ENCODE measurements at places on chromosomes 6 and 20. TPM values are rescaled to one million over a fixed set of nuclear protein-coding genes. Genes with fewer than 3 reads are reported as not detected.

DNA sequence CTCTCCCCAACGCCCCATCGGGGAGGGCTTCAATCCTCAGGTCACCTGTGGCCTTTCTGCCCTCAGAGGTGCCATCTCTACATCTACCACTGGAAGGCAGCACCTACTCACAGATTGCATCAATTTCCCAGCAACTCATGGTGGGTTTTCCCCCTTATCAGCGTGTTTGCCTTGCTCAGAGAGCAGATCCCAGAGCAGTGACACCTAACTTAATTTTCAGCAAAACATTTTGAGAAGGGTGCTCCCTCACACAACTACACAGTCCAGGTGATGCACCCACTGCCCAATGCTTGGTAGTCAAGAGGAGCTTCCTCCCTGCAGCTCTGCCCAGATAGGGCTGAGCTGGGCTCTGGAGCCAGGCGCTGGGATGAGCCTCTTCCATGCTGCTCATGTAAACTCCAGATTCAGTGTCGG is 48.2 kb downstream of the PLG start:
- no peak overlapping the region for H3K4me3 ChIP-seq
- H3K27me3 ChIP-seq: no peaks in the 10 kb centered on the region
- no peak for DNase-seq
- no peaks in the 10 kb centered on the region for H3K36me3 ChIP-seq

GRCh38 chr6:116662202-116662601 is 6.4 kb downstream of the ZUP1 start:
- no peaks in the 10 kb centered on the region for H3K36me3 ChIP-seq
- no peak for DNase-seq
- H3K27ac ChIP-seq: no peak overlapping the region
- no peaks in the 10 kb centered on the region for H3K4me1 ChIP-seq

DNA sequence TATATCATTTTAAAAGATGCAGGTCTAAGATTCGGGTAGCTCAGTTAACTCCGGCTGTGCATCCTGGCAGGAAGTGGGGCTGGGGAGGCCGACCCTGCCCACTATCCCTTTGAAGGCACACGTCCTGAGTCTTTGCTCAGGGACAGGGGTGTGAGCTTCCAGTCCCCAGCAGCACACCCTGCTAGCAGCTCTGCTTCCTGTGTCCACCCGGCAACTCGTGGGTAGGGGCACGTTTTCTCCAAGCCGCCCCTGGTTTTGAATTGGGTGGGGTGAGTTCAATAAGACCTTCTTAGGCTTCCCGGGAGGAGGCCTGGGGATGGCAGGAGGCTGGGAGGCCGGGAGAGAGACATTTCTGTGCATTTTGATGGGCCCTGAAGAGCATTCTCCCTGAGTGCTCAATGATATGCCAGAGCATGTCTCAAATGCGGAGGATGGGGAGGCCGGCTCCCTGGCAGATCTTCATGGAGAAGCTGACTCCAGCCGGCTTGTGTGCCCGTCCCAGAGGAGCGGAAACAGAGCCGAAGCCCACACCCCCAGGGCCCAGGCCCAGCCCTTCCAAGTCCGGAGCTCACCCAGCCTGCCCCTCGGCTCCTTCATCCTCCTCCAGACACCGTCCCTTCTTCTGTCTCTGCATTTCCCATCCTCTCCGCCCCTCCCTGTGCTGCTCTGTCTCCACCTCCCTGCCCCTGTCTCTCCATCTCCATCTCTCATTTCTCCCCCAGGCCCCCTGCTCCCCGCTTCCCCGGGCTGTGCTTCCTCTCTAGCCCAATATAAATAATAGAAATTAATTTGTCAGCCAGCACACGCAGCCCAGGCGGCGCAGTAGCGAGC is 36.3 kb upstream of the ZFAND3 start:
- peak; percentile 43 for DNase-seq
- H3K27ac ChIP-seq: peak overlapping the region; percentile 65
- H3K4me3 ChIP-seq: peak overlapping the region; percentile 48
- no peaks in the 10 kb centered on the region for H3K36me3 ChIP-seq

Gene COX4I2
- not detected for polyA plus RNA-seq

Gene TNFRSF6B
- 3.8 TPM for polyA plus RNA-seq

Gene CNR1
- not detected for polyA plus RNA-seq

GRCh38 chr20:36043441-36043840 is 75.1 kb downstream of the CNBD2 start:
- H3K27ac ChIP-seq: no peak overlapping the region
- H3K27me3 ChIP-seq: no peaks in the 10 kb centered on the region
- H3K4me3 ChIP-seq: no peak overlapping the region

DNA sequence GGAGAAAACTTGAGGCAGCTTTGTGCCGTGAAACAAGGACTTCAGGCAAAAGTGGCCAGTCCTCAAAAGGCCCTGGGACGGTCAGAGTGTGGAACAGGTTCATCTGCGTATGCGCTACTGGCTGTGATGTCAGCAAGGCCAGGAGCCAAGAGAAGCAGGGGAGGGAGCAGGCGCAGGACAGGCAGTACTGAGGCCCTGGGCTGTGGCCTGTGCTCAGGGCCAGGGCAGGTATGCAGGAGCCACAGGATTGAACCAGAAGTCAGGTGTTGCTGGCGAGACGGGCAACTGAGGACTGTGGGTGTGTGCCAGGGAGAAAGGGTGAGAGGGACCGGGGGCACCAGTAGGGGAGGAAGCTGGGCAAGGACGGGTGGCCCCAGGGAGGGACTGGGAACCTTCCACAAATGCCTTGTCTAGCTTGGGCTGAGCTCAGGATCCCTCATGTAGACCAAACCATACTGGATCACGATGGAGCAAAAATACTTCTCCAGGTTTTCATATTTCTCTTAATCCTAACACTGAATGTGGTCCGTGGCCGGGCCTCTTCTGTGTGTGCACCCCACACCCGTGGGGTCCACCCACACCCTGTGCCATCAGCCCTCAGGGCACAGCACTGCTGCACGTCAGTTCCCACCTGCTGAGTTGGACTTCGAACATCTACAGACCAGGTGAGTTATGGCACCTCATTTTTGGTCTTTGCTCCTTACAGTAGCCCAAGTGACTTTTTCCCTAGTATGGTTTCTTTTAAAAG is 46.9 kb downstream of the GINS1 start:
- no peaks in the 10 kb centered on the region for H3K27me3 ChIP-seq
- peaks cover 2% of the 10 kb centered on the region for H3K36me3 ChIP-seq
- DNase-seq: no peak
- H3K4me3 ChIP-seq: no peak overlapping the region
- no peak overlapping the region for H3K27ac ChIP-seq

DNA sequence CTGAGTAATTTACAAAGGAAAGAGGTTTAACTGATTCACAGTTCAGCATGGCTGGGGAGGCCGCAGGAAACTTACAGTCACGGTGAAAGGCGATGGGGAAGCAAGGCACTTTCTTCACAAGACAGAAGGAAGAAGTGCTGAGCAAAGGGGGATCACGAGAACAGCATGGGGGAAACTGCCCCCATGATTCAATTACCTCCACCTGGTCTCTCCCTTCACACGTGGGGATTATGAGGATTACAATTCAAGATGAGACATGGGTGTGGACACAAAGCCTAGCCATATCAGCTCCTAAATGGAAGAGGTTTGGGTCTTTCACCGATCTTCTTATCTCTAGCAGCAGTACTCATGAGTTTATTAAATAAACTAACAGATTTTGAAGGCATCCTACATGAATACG is 152.9 kb upstream of the RUNX2 start:
- H3K27ac ChIP-seq: no peak overlapping the region
- no peaks in the 10 kb centered on the region for H3K27me3 ChIP-seq
- DNase-seq: no peak
- no peak overlapping the region for H3K4me3 ChIP-seq

Gene DACT2
- not detected for polyA plus RNA-seq

GRCh38 chr6:26032340-26033084 is 54.7 kb upstream of the HFE start:
- H3K4me3 ChIP-seq: peak overlapping the region; percentile 63
- H3K36me3 ChIP-seq: no peaks in the 10 kb centered on the region
- peak overlapping the region; percentile 90 for H3K27ac ChIP-seq
- DNase-seq: peak; percentile 45
- H3K4me1 ChIP-seq: peaks cover 2% of the 10 kb centered on the region

- no peaks in the 10 kb centered on the region for H3K4me1 ChIP-seq
- H3K27ac ChIP-seq: no peak overlapping the region
- H3K4me3 ChIP-seq: no peak overlapping the region
- H3K27me3 ChIP-seq: no peaks in the 10 kb centered on the region
Observed at GRCh38 chr6:152351742-152352141, 285.4 kb downstream of the SYNE1 start.

DNA sequence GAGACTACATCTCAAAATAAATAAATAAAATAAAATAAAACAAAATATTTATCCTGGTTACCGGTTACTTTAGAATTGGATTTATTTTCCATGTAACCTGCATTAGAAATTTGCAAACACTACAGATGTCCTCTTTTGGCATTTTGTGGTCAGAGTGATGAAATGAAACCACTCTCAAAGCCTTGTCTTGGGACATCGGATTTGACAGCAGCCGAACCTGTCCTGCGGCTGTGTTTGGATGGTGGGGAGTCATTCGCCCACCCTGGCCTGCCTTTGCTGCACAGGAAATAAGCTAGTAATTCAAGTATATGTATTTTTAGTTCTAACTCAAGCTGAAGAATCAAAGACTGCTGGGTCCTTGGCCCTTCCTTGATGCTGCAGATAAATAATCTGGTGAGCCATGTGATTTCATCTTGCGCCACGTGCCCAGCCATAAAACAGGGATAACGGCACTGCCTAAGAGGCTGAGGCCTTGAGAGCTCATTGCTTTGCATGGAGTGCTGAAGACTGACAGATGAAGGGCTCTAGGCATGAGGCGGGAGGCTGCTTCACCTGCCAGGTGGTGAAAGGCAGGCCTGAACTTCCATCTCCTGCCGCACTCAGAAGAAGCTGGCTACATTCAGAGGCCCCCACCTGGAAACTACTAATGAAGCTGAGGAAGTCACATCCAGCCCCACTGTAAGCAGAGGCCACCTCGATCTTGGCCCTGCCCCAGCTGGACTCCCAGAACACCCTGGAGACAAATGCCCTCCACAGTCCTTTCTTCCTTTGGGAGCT is 76.9 kb downstream of the NOL4L start:
- no peaks in the 10 kb centered on the region for H3K27me3 ChIP-seq
- no peak for DNase-seq
- no peak overlapping the region for H3K4me3 ChIP-seq
- no peaks in the 10 kb centered on the region for H3K4me1 ChIP-seq
- H3K27ac ChIP-seq: no peak overlapping the region
- H3K36me3 ChIP-seq: no peaks in the 10 kb centered on the region

DNA sequence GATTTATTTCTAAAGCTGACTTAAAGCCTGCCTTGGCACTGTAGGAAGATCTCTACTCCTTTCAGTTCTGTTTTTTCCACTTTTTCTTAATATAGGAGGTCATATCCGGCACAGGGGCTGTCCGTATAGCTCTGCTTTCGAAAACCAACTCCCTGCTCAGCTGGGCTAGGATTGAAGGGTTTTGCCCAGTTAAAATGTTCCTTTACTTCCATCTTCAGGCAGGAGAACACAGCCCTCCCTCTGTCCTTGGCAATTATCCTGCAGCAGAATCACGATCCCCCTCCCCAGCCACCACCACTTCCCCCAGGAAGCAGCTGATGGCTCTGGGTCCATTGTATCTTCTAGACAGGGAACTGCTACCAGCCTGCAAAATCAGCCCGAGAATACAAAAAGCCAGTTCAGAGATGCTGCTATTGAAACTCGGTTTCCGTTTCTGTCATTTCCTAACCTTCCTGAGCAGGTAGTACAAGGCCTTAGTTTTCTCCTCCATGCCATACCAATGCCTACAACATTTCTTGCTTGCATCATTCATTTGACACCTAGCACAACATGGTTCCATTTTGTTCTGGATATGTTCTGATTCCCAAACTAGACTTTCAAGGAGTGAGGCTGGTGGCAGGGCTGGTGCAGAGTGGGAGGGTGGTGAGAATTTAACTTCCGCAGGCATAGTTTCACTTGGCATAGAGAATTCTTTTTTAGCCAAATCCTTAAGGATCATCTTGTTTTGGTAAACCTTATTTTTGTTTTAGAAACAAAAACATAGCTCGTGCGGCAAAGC is 53.9 kb downstream of the FAM50B start:
- no peak for DNase-seq
- no peaks in the 10 kb centered on the region for H3K27me3 ChIP-seq
- no peaks in the 10 kb centered on the region for H3K36me3 ChIP-seq

- H3K27ac ChIP-seq: no peak overlapping the region
- peaks cover 22% of the 10 kb centered on the region for H3K4me1 ChIP-seq
- H3K4me3 ChIP-seq: no peak overlapping the region
Observed at GRCh38 chr20:37299718-37300528, 10.5 kb downstream of the MANBAL start.

Gene IRF4
- polyA plus RNA-seq: 0.02 TPM

- H3K36me3 ChIP-seq: no peaks in the 10 kb centered on the region
- DNase-seq: no peak
- H3K27me3 ChIP-seq: peaks cover 3% of the 10 kb centered on the region
- H3K4me1 ChIP-seq: peaks cover 5% of the 10 kb centered on the region
- no peak overlapping the region for H3K27ac ChIP-seq
Observed at GRCh38 chr20:45974896-45975565, 3.0 kb upstream of the ZNF335 start.

Gene TCF15
- polyA plus RNA-seq: not detected

DNA sequence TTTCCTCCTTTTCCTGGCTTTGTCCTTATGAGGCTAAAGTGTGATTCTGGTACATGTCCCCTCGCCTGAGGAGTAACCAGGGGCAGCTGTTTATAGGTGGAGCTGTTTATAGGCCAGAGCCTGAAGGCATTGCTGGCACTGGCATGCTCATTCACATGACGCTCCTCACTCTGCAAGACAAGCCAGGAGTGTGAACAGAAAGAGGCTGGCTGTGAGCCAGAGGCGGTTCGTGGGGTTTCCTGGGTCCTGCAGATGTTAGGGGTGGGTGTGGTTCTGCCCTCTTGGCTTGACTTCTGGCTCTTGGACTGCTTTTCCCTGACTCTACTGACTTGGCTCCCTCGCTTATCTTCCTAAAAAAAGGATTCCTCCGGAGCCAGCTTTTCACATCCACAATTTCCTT is 12.8 kb upstream of the MDFI start:
- no peak for DNase-seq
- H3K27ac ChIP-seq: no peak overlapping the region
- H3K4me1 ChIP-seq: no peaks in the 10 kb centered on the region
- H3K36me3 ChIP-seq: no peaks in the 10 kb centered on the region
- H3K4me3 ChIP-seq: no peak overlapping the region
- H3K27me3 ChIP-seq: no peaks in the 10 kb centered on the region

Gene FKBP1A
- 440 TPM for polyA plus RNA-seq

Data from fibroblast of lung (primary cell).